ENCODE measurements at places on chromosomes 1 and 21.

GRCh38 chr21:36587388-36587787 is 107.5 kb upstream of the CLDN14 start:
- DNase-seq: no peak

DNA sequence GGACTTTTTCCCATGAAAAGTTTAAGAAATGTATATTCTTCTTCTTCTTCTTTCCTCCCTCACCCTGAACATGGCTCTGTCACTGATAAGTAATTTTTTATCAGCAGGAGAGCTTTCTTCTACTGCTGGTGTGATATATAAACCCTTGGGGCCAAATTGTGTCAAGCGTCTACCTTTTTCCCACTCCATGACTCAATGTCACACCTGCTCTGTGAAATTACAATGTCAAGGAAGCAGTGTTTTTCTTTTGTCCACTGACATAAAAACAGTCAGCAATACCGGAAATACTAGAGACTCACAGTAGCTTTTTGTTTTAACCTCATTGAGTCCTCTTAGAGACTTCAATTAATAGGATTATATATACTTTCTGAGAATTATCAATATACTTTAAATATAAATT is 416.2 kb upstream of the ADGRL4 start:
- peak; percentile 21 for DNase-seq

DNA sequence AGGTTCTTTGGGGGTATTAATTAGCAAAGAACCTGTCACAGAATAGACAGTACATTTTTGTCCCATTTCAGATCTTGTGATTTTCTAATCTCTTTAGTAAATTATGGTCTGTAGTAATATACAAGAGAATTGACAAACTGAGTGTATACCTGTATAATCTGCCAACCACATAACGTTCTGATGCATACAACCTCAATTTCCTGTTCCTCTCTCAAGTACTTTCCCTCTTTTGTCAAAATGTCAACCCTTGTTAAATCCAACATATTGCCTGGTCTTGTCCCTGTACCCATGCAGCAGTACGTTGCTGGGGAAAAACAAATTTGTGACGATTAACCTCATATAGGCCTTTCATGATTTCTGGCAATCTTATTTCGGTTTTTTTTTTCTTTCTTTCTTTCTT is 1.1 kb downstream of the ARV1 start:
- no peak for DNase-seq

GRCh38 chr1:101237229-101237837 is 514 bp downstream of the S1PR1 start:
- DNase-seq: peak; percentile 43

- no peak for DNase-seq
Measured at GRCh38 chr1:39936724-39937491, 18.0 kb upstream of the MFSD2A start.

DNA sequence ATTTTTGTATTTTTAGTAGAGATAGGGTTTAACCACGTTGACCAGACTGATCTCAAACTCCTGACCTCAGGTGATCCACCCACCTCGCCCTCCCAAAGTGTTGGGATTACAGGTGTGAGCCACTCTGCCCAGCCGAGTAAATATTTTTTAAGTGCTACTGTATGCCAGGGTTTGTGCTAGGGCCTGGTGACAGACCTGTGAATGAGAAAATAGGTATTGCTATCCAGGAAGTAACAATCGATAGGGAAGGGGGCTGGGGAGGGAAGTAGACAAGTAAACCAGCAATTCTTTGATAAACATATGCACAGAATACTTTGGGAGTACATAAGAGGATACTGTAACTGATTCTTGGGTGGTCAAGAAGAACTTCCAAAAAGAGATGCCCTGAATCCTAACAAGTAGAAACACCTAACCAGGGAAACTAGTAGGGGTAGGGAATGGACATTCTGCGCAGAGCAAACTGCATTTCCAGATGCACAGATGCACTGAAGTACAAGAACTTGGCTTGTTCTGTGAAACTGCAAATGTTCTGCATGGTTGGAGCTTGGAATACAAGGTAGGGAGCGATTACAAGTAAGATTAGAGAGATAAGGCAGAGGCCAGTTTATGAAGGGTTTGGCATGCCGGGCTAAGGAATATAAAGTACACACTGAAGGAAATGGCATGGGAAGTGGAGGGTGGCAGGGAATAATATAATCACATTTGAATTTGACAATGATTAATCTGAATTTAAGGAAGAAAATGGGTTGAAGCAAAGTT is 19.0 kb upstream of the DOCK7 start:
- no peak for DNase-seq

- DNase-seq: no peak
Measured at GRCh38 chr1:21518774-21519455, 9.7 kb downstream of the ALPL start.

GRCh38 chr1:154502744-154503115 is 518 bp upstream of the SHE start:
- no peak for DNase-seq

DNA sequence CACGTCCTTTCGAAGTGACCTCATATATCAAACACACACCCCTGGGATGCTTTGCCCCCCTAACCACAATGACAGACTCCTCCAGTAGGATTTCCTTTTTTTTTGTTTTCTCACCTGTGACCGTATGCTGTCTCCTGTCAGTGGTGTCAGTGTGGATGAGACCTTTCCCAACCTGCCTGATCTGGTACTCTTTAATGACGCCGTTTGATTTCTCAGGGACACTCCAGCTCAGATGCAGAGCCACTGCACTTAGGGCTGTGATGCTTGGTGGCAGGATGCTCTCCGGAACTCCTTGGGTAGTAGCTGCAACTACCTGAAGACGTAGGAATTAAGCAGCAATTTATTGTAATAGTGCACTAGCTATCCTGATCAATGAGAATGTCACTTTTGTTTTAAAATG is 212.6 kb downstream of the KCTD3 start:
- no peak for DNase-seq

GRCh38 chr1:93597709-93598108 is 83.9 kb downstream of the BCAR3 start:
- no peak for DNase-seq

DNA sequence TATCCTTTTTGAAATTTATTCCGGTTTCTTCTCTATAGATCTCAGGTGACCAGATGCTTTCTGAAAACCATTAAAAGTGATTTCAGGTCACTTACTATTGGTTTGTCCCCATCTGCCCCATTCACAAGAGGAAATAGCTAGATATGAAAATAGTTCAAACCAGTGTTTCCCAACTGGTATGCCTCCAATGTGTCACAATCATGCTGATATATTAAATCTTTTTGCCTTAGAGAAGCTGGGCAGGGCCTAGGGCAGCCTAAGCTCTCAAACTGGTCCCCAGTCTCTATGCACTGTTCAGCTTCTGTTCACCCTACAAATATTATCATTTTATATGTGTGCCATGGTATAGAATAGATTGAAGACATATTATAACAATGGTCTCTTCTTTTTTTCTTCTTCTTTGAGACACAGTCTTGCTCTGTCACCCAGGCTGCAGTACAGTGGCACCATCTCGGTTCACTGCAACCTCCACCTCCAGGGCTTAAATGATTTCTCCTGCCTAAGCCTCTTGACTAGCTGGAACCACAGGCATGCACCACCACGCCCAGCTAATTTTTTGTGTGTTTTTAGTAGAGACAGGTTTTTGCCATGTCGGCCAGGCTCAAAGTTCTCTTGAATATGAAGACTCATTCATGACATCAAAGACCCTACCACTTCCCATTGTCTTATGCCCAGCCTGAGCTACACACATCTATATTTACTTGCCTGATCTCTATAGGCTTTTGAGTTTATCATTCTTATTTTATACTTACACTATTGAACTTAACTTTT is 15.7 kb downstream of the PTPN22 start:
- no peak for DNase-seq

DNA sequence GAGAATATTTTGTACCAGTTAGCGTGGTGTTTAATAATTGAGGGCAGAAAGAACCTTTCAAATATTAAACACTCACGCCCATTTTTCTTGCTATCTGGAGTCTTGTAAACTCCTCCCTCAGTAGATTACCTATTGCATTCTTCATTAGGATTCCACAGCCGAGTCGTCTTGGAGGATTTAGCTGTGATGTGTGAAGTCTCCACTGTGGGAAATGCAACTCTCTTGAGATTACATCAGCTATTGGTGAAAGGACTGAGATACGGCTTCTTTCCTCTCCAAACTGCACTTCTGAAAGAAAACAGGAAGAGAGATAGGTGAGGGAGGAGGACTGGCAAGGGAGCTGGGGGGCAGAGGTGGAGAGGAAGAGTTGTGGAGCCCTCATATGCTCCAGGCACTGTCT is 36.1 kb downstream of the ACTA1 start:
- DNase-seq: no peak

DNA sequence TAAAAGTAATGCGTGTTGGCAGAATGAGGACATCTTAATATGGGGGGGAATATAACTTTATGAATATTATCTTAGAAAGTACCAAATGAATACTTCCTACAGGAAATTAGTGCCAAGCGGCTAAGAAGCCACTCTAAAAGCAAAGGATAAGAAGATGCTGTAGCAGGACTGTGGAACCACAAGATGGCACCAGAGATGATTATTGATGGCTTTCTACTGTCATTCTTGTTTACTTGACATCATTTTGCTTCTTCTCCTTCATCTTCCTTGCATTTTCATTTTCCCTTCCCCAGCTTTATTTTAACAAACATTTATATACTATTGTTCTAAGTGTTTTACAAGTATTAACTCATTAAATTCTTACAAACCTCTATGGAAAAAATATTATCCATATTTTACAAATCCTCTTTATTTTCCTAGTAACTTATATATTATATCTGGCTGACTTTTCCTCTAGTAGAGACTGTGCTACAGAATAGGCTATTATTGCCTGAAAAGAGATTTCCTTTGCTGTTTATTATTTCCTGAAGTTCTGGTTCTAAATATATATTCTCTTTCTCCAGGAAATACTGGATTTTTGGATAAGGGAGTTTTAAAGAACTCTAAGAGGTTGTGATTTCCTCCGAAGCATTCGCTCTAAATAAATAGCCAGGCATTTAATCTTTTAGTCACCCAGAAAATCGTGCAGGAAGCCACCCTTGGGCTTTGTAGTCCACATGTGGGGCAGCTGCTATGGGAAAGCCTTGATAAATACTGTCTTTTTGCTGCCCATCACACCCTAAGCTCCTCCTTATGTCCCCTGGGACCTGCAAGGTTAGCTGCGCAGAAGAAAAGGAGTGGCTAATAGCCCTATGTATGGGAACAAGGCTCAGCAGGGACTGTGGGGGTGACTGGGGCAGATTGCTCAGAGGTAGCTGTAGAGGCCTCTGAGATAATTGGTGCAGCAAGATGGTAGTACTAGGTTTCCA is 69.8 kb downstream of the TPR start:
- peak; percentile 2 for DNase-seq
